ENCODE measurements at places on chromosomes 1 and 21.
A peak's percentile ranks its signal among the peaks of the same experiment; 100 is the strongest.

- no peak for DNase-seq
Observed at GRCh38 chr1:81660286-81660685, 140.4 kb upstream of the ADGRL2 start.

- no peak for DNase-seq
Observed at GRCh38 chr1:158283965-158284364, 5.8 kb upstream of the CD1C start.

DNA sequence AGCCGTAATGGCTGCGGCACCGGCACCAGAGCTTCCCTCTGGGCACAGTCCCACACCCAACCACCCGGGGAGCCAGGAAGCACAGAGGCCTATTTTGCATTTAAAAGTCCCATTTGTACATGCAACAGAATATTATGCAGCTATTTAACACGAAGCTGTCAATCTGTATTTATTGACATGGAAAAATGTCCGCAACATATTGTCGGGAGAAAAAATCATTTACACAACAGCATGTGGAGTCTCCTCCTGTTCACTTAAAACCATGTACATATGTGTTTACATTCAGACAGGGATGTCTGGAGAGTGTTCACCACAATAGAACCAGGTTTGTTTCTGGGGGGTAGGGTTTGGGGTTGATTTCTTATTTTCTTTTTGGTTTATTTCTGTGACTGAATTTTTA is 63.4 kb upstream of the GRIK3 start:
- DNase-seq = peak; percentile 41

DNA sequence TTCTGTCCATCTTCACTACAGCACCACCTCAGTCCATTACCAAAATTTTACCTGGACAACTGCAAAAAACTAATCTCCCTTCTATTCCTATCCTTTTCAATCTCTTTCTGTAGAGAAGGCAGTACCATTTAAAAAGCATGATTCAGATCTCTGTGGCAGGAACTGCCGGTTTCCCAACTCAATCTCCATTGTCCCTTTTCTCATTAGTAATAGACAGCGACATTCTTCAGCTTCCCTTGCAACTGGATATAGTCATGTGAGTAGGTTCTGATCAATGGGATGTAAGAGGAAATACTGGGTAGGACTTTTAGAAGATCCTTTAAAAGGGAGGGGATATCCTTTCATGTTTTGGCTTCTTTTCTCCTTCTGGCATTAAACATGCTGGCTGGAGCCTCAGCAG is 74.9 kb downstream of the ADCY10 start:
- DNase-seq = no peak

DNA sequence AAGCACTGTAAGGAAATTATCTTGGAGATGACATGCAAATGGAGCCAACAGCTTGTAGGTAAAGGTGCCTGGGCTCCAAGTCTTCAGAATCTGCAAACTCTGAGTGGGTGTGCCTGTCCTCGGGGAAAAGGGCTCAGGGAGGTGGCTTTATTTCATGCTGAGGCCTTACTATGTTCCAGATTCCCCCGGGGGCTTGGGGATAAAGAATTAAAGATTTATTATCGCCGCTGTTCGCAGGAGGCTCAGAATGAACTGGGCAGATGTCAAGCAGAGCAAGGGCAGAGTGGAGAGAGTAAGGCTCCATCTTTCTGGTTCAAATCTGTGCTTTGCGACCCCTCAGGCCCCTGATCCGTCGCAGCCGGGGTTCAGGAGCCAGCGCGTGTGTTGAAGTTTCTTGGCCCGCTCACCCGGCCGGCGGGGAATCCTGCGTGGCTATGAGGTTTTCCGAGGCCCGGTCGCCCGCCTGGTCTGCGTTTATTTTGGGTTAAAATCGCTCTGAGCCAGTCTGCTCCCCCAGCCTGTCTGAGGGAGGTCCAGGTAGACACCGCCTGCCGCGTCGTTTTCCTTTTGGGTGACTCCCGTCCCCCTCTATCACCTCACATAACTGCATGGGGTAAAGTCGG is 19.5 kb downstream of the RHOU start:
- DNase-seq = no peak

Data from NCI-H2171 (cell line).